T-helper 1 cell (primary cell): ENCODE measurements at places on chromosomes 1 and 21.

DNA sequence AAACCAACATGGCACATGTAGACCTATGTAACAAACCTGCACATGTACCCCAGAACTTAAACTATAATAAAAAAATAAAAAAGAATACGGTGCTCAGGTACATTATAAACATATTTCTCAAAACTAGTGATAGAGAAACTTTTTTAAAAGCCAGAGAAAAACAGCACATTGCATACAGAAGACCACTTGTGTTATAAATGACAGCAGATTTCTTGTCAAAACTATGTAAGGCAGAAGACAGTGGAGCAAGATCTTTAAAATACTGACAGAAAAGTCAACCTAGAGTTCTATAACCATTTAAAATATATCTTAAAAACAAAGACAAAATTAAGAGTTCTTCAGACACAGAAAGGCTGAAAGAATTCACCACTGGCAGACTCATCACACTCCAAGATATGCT, 144.7 kb downstream of the NEGR1 start:
- no peak for DNase-seq

DNA sequence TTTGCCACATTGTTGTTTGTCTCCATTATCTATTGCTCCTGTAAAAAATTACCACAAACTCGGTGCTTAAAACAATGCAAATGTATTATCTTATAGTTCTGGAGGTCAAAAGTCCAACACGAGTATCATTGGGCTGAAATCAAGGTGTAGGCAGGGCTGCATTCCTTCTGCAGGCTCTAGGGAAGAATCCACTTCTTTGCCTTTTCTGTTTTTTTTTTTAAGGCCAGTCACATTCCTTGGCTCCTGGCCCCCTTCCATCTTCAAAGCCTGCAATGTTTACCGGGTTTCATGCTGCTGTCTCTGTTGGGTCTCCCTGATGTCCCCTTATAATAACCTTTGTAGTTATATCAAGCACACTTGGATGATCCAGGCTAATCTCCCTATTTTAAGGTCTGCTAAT, 212.7 kb downstream of the PTBP2 start:
- DNase-seq = no peak

- no peak for DNase-seq
Observed at GRCh38 chr1:24361811-24362210, 42.7 kb downstream of the GRHL3 start.

DNA sequence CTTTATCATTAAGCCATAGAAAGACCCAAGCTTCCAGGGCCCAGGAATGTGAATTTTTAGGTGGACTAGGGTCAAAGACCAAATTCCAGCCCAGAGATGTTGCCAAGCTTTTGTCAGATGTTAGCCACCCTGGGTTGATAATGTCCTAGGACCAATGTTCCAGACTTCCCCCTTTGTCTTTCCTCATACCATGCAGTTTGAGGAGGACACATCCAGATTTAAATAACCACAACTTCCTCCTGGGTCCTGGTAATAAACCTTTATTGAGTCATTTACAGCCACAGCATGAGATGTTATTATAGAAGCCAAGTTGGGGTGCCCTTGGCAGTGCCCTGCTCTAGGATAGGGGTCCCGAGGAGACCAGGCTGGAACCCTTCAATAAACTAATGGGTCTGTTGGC, 5.9 kb downstream of the TNR start:
- no peak for DNase-seq

- DNase-seq = peak; percentile 28
Observed at GRCh38 chr1:231626951-231627614, 493 bp downstream of the DISC1 start.

- DNase-seq = no peak
Observed at GRCh38 chr1:21050031-21050430, 126.7 kb downstream of the EIF4G3 start.

DNA sequence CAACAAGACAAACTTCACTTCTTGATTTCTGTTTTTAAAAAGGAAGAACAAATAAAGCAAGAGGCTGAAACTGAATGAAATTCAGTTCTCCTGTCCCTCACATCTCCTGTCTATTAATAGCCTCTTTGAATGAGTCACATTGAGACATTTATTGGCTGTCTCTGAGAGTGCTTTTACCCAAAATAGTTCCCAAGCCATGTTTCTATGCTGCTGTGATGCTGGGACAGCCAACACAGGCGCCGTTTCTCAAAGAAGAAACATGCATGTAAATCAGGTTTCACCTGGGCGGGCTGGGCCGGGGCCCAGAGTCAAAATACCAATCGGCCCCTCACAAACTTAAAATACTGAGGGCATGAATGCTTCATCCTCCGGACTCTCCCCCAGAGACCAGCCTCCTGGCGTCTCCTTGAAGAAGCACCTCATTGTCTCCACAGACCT, 105.2 kb downstream of the EDEM3 start:
- no peak for DNase-seq

- DNase-seq = no peak
Observed at GRCh38 chr1:220616836-220617235, 73.3 kb upstream of the C1orf115 start.

GRCh38 chr1:29569971-29570634, 333.8 kb downstream of the PTPRU start:
- no peak for DNase-seq

GRCh38 chr1:36520056-36520455, 37.3 kb upstream of the CSF3R start:
- no peak for DNase-seq

GRCh38 chr21:42264245-42265195, 45.6 kb downstream of the ABCG1 start:
- DNase-seq = no peak

DNA sequence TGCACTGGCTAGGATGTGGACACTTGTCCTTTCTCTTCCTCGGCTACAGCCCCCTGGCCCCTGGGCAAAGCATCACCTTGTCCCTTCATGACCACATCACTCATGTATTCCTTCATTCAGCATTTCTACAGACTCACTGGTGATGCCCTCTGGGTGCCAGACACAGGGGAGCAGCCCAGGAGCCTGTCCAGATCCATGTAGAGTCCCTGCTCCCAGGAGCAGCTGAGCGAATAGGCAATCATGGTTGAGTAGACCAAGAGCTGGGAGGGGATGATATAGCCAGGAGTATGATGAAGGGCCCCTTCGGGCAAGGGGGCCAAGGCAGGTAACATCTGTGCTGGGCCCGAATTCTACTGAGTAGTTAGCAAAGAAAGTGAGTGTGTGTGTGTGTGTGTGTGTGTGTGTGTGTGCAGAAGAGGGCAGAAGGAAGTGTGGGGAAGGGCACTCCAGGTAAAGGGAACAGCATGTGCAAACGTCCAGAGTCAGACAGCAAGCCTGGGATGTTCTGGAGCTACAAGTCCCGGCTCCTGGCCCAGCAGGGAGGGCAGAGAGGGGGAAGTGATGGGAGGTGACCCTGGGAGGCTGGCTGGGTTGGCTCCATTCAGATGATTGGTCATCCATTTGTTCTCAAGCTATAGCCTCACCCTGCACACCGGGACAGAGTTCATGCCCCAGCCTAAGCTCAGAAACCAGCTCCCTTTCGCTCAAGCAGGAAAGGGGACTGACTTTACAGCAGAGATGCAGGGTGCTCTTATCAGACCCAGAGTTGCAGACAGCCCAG, 21.0 kb upstream of the PIK3CD start:
- DNase-seq = no peak

GRCh38 chr1:18630511-18631495, at the start of gene PAX7:
Gene PAX7 (plus strand): TSS chr1:18630846. CDS start chr1:18631604, 758 bp downstream.
- DNase-seq = no peak

- DNase-seq = no peak
Observed at GRCh38 chr21:45618846-45619485, 24.6 kb upstream of the PCBP3 start.

DNA sequence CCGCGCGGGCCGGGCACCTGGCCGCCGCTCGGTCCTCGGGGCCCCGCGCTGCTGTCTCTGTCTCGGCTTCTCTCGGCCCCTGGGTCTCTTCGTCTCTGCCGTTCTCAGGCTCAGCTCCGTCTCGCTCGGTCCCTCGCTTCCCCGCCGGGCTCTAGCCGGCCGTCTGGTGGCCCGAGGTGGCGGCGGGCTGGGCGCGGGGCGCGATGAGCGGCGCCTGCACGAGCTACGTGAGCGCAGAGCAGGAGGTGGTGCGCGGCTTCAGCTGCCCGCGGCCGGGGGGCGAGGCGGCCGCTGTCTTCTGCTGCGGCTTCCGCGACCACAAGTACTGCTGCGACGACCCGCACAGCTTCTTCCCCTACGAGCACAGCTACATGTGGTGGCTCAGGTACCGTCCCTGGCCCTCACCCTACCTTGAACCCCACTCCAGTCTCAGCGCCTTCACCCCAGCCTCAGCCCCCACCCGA, 355 bp downstream of the SHISAL2A start:
- peak; percentile 18 for DNase-seq

GRCh38 chr1:41101950-41102607, 80.6 kb upstream of the SLFNL1 start:
- DNase-seq = no peak

DNA sequence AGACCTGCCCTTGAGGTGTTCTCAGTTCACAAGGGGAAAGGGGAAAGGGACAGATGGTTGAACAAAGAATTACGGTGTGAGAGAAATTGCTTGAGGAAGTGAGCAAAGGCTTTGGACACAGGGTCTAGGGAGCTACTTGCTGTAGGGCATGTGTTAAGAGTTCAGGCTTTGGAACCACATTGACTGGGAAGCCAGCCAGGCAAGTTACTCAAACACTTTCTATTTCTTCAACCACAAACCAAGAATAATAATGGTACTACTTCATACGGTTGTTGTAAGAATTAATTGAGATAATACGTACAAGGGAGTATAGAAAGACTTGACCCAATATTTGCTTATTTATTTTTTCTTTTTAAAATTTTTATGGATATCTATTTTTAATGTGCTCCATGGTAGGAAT, 26.6 kb downstream of the AK4 start:
- DNase-seq = no peak

- no peak for DNase-seq
Observed at GRCh38 chr1:207904391-207904790, 6.5 kb downstream of the CD34 start.

DNA sequence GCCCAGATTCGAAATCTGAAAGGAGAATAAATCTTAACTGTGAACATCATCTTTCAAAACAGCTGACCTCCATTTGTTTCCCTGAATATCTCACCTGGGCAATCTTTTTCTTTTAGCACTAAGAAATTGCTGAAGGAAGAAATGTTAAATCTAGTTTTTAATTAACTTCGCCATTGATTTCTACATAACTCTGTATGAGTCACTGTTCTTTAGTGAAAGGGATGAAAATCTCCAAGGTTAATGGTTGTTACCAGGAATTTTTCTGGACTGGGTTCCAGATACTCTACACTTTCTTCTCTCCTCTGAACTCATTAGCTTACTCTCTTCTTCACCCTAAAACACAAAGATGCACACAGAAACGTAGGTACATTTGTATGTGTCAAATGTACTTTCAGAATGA, 235.7 kb downstream of the BACH1 start:
- no peak for DNase-seq

DNA sequence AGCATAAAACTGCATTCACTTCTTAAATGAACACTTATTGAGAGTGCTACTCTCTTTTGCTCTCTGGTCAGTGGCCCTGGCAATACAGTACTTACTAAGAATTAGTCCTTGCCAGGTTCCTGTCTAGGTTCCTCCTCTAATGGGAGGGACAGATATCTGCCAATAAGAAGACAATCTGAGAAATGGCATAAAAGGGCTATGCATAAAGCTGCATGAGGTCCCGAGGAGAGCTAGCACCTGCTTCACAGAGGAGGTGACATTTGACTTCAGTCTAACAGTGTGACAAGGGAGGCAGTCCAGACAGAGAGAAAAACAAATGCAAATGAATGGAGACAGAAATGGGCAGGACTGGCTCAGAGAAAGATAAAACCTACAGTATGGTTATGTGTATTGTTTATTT, 357.1 kb upstream of the SGIP1 start:
- no peak for DNase-seq

DNA sequence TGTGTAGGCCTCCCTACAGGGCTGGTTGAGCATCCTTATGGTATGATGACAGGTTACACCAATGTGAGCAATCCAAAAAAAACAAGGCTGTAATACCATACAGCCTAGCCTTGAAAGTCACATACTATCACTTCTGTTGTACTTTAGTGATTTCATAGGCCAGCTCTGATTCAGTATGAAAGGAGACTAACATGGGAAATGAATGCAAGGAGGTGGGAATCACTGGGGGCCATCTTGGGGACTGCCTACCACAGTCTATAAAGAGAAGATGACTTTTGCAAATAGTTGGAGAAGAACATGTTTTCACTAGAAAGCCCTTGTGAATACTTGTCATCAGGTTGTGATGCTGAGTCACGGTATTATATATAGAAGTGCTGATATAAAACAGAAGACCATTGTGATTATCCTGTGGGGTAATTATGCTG, 270.7 kb downstream of the S1PR1 start:
- DNase-seq = no peak

DNA sequence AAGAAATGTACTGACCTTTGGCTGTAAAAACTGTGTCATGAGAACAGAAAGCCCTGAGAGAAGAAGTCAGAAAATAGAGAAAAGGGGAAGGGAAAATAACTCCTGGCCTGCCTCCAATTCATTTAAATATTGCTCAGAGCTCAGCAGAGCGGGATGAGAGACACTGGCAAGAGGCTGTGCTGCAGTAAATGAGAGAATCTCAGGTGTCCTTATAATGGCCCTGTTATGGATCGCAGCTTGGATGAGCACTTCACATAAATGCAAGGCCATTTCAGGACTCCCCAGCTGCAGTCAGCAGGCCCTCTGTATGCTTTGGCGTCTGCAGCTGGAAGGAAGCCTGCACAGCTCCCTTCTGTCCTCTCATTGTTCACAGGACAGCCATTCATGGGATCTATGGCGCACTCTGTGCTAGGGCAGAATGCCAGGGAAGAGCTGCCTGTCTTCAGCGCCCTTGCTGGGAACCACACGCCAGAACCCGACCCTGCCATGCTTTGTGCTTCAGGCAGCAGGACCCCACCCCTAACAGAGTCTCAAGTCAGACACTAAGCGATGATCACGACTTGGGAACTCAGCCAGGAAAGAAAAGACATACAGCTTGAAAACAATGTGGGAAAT, 20.7 kb upstream of the ABCB10 start:
- no peak for DNase-seq

DNA sequence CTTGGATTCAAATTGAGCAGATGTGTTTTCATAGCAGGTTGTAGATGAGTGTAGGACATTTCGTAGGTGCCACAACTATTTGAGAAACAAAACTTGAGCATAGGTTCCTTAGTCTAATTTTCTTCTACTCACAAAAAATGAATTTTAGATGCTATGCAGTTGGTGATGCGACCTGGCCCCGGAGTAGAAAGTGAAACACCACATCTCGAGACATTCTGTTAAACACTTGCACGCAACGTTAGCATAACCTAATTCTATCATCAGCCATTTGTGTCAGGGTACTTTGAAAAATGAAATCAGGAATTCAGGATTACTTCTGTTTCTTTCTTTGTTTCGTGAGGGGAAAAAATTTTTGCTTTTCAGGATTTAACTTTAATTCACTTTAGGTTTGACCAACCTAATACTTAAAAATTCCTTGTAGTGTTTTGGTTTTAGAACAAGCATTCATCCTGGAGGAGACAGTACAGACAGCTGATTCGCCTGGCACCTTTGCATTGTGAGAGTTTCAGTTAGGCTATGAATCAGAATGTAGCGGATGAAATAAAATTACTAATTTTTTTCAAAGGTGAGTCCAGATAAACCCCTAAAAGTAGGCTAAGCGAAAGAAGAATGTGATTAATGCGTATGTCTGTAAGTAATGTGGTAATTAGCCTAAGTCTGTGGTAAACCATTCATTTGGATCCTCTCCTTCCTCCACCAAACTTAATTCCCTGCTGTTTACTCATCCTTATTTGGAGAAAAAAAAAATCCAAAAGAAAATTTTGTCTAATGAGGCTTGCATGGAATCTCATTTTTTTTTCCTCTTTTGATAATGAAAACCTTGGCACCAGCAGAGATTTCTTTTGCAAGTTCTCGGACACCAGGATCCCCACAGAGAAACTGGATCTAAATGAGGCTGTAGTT, 44.9 kb downstream of the MAP3K21 start:
- DNase-seq = no peak
